Fibroblast of skin of right biceps (primary cell): ENCODE measurements at places on chromosomes 2 and 18.

GRCh38 chr18:38606841-38607240, 1041.2 kb upstream of the CELF4 start:
- DNase-seq: no peak

DNA sequence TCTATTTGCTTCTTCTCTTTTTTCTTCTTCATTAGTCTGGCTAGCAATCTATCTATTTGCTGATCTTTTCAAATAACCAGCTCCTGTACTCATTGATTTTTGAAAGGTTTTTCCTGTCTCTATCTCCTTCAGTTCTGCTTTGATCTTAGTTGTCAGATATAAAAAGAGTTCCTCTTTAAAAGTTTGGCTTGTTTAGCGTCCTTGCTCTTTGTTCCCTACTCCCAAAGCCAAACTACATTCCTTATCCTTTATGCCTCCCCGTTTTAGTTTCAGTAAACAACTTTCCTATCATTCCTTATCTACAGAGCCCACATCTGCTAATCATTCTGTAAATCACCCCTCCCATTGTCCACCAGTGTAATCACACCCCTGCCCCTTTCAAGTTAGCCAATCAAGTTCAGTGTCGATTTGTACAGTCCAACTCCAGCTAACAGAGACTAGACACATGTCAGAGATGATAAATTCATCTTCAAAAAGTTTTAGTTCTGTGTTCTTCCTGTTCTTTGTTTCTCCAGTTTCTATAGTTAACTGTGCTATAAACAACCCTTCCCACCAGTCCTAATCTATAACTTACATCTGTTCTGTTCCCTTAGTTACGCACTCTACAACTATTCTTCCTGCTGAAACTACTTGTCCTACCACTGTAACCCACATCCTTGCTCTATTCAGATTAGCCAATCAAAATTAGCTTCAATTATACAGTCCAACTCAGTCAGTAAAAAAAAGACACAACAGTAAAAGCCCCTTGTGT, 44.4 kb downstream of the TFPI start:
- no peak for DNase-seq

GRCh38 chr2:142873831-142874287, 3.6 kb upstream of the KYNU start:
- DNase-seq: no peak

DNA sequence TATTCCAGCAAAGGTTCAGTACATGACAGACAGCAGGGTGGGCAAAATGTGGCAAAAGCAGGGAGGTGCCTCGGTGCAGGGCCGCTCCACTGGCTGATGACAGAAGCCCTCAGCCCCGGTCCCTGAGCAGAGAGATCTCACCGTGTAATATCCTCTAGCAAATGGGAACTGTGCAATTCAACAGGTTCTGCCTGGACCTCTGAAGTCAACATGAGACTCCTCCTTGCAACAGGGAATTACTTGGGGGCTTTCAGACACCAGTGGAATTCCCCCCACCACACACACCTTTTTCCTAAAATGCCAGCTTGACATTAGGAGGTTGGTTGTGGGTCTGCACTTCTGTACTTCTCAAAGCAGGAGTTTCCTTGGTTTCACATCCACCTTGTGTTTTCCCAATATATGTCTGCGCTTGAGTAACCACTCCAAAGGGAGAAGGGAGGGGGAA, 50.8 kb downstream of the SPRED2 start:
- DNase-seq: no peak

DNA sequence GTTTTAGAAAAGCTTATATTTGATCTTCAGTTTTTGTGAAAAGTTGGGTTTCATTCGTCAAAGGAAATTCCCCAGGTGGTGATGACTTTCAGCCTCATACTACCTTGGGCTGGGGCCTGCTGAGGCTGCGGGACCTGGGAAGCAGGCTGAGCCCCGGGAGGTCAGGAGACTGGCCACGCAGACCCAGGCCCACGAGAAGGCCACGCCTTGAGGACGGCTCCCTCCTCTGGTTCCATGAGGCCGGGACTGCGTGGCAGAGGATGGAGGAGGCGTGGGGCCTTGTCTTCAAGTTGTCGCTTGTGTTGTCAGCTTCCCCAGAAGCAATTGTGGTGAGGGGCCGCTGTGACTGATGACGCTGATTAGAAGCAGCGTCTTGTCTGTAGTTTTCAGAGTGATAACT, 11.8 kb downstream of the CNDP2 start:
- DNase-seq: no peak

DNA sequence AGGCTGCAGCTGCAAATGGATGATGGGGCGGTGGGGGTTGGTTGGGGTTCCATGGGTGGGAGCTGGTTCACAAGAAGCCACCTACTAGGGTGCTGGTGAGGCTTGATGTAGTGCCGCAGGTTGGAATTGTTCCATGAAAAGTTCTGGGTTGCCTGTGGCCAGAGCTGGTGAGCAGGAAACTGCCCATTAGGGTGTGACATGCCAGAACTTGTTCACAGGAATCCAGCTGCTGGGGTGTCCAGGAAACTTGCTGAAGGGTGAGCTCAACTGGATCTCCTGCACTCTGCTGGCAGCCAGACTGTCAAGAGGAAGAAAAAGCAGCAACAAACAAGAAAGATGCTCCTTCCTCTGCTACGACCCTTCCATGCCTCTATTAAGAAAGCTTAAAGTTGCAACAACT, 48.8 kb downstream of the MAP3K20 start:
- no peak for DNase-seq

- no peak for DNase-seq
Observed at GRCh38 chr18:48450685-48451084, 41.5 kb upstream of the ZBTB7C start.

DNA sequence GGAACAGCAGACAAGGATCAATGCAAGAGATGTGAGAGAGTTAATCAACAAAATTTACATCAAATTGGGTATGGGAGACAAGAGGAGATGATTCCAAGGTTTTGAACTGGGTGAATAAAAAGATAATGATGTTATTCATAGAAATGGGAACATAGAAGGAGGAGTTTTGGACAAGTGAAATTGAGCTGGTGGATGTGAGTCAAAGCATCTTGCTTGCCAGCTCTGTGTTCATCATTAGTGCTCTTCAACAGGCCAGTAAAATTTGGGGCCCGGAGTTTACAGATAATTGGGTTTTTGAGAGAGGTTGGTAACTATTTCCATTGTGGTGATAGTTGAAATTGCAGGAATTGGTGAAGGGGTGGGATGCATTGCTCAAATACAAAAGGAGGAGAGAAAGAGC, 69.9 kb upstream of the CAVIN2 start:
- no peak for DNase-seq

GRCh38 chr2:67918471-67918870, 144.3 kb downstream of the C1D start:
- DNase-seq: no peak

- no peak for DNase-seq
Observed at GRCh38 chr2:121698318-121698930, 38.3 kb downstream of the NIFK start.

GRCh38 chr2:174597345-174598047, at the start of gene WIPF1:
TSS of gene WIPF1 (minus strand) at chr2:174597804. CDS start at chr2:174585573, 12,231 bp downstream.
- DNase-seq: peak; percentile 62

GRCh38 chr2:207896525-207897285, 127.0 kb upstream of the FZD5 start:
- DNase-seq: no peak

DNA sequence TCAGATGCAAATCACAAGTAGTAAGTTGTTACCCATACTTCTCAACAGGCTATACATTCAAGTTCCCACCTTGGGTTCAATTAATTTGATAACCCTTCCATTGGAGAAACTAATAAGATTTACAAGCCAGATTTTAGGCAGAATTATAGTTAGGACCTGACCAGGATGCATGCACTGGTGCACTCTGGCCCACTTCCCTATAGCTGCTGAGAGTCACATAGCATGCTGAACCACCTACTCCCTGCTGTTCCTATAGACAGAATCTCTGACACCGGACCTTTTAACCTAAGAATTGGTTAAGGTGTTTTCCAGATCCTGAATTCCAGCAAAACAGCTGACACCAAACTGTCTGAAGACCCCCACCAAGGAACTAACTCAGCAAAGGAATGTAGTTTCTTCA, 26.2 kb downstream of the FAM210A start:
- no peak for DNase-seq

DNA sequence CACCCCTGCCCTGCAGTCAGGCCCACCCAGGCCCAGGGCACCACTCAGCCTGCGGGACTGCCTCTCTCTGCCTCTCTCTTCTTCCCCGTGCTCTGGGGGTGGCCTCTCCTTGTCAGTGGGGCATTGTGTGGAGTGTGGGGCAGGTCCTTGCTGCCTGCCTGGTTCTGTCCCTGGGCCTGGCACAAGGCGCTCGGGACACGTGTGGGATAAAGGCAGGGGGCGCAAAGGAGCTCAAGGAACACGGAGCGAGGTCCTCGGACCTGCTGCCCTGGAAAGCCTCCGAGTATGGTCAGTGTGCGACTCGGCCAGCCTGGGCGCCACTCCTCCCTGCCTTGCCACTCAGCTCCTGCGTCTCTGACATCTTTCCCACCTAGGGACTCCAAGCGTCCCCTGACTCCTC, 262.2 kb downstream of the HDAC4 start:
- no peak for DNase-seq

DNA sequence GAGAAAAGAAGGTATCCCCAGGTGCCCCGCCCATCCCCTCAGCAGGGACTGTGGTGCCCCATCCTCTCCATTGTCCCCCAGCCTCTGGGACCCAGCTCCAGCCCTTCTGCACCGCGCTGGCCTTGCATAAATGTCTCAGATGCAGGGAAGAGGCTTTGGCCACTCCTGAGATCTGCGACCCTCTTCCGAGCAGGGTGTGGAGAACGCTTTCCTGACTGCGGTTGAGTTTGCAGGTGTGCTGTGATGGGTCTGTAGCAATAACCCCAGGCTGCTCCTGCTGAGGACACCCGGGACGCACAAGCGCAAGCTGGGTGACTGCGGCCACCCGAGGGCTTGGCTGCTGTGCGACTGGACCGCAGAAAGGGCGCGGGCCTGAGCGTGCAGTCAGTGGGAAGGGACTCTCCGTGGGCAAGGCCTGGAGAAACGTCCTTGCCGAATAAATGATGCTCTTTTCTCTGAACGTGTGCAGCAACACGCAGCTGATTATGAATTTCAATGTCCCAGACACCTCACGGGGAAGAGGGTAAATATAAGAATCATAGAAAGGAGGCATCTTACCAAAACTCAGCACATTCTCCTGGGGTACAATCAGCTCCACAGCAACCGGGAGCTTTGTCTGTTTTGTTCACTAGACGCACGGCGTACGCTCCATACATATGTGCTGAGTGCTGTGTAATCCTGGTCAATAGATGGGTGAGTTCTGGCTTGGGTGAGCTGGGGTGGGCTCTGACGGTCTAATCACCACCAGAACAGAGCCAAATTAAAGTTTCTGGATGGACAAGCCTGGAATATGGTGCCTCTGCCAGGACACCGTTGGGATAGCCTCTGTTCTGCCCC, 67.5 kb upstream of the ZNF516 start:
- DNase-seq: no peak

- DNase-seq: peak; percentile 48
Observed at GRCh38 chr2:50529600-50530218, 502.2 kb downstream of the NRXN1 start.

DNA sequence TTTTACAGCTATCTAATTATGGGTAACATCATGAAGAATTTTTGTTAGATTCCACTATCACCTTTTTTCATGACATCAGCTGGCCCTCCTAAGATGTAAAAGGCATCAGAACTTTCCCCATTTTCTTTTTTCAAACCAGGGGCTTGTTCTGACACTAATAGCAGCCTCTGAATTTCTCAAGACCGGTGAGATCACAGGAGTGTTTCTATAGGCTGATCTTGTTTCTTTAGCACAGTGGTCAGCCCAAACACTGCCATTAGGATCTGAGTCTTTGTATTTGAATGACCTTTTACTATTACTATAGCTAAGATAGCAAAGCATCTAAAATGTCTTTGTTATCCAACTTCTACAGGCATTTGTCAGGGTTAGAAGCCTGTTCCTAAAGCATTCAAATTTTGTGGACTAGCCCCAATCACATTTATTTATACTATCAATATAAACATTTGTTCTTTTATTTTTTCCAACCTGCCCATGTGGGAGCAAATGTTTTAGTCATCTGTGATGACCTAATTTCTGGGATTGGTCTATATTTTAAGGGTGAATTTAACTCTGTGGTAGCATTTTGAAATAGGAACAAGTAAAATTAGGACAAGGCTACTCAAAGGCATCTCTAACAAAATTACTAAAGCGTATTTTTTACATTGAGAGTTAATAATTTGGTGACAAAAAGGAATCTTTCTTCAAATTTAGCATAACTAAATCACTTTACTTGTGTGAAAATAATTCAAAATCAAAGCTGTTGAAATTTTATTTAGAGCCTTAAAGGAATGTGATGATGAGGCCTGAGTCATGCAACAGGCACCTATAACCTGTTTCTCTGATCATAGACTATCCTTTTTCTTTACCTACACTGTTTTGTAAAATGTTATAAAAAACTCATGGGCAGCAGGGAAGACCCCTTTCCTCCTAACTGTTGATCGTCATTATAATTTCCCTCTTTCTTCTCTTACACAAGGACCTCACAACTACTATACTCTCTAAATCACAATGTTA, 39.3 kb downstream of the ZAP70 start:
- DNase-seq: no peak

DNA sequence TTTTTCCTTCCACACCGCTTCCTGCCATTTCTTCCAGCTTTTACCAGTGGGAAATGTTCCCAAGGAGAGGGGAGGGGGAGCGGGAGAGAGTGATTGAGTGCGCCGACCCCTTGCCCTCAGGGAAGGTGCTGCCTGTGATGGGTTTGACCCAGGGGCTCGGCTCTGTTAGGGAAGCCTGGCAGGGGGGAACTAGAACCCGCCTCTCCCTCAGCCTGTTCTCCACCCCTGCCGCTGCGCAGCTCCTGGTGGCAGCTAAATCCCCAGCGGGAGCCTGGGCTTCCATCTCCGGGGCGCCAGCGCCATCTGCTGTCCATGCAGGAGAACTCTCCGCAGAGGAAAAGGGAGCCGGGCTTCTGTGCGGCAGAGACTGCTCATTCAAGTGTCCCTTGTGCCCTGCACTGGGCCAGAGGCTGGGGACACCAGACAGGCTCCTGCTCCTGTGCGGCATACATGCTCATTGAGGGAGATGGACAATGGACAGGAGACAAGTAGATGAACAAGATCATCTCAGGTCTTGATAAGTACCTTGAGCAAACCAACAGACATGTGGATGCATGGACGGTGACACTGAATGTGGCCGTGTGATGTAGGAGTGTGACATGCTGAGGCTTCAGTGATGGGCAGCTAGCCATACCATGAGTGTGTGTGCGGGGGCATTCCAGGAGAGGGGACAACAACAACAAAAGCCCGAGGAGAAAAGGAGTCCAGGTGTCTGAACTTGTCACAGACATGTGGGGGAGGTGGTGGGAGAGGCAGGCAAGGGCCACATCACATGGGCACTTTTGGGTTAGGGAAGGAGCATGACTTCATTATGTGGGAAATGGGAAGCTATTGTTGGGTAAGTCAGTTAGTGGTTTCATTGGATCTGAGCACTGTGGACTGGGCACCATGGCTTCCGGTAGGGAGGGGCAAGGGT, 13.3 kb downstream of the CHPF start:
- DNase-seq: peak; percentile 81

GRCh38 chr18:24817587-24818371, 357.3 kb downstream of the HRH4 start:
- DNase-seq: no peak
